ENCODE measurements at places on chromosomes 6 and 20.

- no peak for DNase-seq
These were observed 17.8 kb downstream of the BNIP5 start for GRCh38 chr6:36318690-36319435.

- no peak for DNase-seq
These were observed 220.4 kb upstream of the RIMS1 start for GRCh38 chr6:71665931-71666330.

- DNase-seq, result no peak
These were observed 240.1 kb upstream of the TBX18 start for GRCh38 chr6:85004361-85004995.

DNA sequence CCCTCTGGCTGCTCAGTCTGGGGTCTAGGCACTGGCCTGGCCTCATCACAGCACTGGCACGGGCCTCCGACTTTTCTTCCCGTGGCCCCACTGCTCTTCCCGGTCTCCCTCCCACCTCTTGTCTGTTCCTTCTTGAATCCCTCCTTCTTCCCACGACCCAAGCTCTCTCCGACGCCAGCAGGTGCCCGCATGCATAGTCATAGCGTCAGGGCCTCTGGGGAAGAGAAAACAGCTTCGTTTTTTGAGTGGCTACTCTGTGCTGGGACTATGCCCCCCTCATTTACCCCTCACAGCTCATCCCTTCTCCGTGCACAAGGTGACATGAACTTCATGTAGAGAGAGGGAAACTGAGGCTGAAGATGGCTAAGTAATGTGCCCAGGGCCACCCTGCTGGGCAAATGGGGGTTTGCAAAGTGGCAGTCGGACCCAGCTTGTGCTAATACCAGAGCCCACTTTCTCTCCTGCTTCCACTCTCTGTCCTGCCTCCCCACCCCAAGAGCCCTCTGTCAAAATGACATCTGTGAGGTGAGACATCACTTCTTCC, 59.2 kb downstream of the SYNJ2 start:
- DNase-seq, result no peak

DNA sequence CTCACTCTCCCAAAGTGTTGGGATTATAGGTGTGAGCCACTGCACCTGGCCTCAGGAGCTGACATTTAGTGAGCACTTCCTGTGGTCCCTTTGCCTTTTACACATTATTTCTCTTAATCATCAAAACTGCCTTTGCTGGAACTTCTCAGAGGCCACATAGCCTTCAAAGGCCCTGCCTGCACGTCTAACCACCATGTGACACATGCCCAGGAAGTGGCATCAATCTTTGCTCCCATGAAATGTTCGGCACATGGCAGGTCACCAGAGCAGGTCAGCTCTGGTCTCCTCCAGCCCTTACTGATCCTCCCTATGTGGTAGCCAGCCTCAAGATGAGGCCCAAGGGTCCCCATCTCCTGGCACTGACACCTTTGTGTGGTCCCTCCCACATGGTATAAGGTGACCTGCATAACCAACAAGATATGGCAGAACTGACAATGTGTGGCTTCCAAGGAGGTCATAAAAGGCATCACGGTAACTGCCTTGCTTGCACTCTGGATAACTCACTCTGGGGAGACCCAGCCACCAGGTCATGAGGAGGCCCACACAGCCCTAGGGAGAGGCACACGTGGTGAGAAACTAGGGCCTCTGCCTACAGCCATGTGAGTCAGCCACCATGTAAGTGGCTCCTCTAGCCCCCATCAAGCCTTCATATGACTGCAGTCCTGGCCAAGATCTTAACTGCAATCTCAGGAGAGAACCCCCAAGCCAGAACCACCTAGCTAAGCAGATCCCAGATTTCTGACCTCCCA, 28.8 kb upstream of the HMGA1 start:
- no peak for DNase-seq

- no peak for DNase-seq
These were observed 819 bp upstream of the IMPG1 start for GRCh38 chr6:76073281-76073680.

- DNase-seq, result no peak
These were observed 35.3 kb downstream of the C6orf52 start for GRCh38 chr6:10658910-10659698.

DNA sequence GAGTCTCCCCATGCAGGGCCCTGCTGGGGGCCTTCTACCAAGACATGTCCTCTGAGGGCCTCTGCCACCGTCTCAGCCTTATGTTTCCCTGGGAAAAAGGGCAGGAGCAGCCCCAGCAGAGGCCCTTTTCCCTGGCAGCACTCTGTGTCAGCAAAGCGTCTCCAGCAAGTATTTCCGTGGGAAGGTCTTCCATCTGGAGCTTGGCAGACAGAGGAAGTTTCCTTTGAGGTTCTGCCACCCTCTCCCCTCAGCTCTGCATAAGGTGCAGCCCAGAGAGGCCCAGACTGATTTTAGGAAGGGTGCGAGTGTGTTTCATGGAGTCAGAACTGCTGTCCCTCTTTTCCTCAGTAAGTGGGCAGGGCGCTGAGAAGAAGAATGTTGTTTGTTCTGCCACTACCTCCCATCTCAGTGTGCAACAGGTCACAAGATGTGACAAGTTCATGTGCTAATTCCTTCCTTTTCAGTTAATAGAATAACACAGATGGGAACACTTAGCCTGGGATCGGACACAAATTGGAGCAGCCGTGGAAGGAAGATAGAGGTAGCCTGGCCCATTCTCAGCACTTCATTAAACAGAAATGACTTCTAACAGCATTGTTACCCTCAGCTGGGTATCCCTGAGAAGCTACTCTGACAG, 784.4 kb downstream of the MAFB start:
- peak; percentile 14 for DNase-seq

GRCh38 chr20:1122388-1123315, 4.2 kb downstream of the PSMF1 start:
- DNase-seq, result peak; percentile 21

DNA sequence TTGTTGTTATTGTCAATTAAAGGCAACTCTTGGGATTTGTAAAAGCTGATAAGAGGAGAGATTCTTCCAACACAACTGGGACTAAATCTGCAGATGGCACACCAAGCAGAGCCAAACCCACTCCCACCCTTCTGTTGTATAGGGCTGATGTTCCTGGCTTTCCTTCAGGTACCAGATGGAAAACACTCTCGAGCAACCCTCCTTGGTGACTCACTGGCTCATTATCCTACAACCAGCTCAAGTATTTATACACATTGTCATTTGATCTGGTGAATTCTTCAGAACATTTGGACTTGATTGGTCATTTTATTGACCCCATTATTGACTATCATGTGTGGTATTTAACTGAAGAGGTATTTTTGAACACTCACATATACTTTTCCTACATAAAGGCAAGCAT, 190.3 kb upstream of the PCSK2 start:
- no peak for DNase-seq

- no peak for DNase-seq
These were observed 2.5 kb downstream of the UNC93A start for GRCh38 chr6:167293590-167294091.

- DNase-seq, result no peak
These were observed 293.1 kb downstream of the SOX4 start for GRCh38 chr6:21886542-21887151.

- DNase-seq, result no peak
These were observed 77.6 kb upstream of the FYN start for GRCh38 chr6:111950661-111951496.

- no peak for DNase-seq
These were observed 121.8 kb upstream of the FOXO3 start for GRCh38 chr6:108438918-108439317.

DNA sequence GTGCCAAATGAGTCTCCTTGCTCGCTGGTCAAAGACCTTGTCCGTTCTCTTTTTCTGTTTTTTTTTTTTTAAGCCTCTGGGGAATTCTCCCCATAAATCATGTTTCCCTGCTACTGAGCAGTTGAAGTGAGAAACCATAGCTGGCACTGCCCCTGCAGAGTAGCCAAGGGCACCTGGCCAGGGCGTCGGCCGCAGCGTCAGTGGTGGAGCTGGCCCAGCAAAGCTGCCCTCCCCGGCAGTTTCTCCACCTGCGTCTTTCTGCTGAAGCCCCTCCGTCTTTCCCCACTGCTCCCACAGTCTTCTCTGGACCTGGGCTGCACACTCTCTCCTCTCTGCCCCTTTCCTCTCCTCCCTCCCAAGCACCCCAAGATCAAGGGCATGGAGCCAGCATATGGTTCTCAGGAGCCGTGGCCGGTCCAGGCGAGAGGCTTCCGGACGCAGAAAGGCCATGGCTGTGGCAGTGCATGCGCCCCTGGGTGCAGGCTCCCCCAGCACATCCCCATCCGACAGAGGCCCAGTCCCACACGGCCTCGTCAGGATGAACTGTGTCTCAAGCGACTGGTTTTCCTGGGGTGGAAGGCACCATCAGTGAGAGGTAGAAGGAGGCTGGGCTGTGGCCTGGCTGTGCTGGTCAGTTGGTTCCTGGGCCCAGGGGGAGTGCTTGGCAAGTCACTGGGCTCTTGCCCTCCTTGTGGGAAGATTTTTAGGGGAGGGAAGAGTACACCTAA, 218.1 kb downstream of the ERMARD start:
- no peak for DNase-seq

- peak; percentile 12 for DNase-seq
These were observed 721.1 kb downstream of the TENT5A start for GRCh38 chr6:81031416-81031815.

GRCh38 chr6:48624631-48625030, 513.6 kb upstream of the PTCHD4 start:
- no peak for DNase-seq

- no peak for DNase-seq
These were observed 144.6 kb downstream of the DHX35 start for GRCh38 chr20:39106791-39107190.

GRCh38 chr20:53678990-53679596, 85.5 kb upstream of the ZNF217 start:
- DNase-seq, result no peak
